ENCODE measurements at places on chromosomes 12 and 14. TPM values are rescaled to one million over a fixed set of nuclear protein-coding genes. Genes with fewer than 3 reads are reported as not detected.
A peak's percentile ranks its signal among the peaks of the same experiment; 100 is the strongest.

- no peak for DNase-seq
Observed at GRCh38 chr14:75338398-75338797, 59.8 kb downstream of the FOS start.

GRCh38 chr12:106721915-106722314, 52.6 kb upstream of the RIC8B start:
- no peak for DNase-seq

DNA sequence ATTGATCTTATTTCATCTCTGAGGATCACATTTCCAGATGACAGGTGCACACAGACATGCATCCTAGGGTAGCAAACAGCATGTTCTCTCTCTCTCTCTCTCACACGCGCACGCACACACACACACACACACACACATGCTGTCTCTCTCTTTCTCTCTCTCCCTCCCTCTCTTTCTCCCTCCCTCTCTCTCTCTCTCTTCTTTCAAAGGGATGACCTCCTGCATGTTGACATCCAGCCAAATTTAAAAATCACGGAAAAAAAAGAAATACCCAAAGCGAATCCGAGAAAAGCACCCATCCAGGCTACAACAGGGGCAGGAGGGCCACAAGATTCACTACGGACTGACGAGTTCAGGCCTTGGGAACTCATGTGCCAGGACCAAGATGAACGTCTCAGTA, 2.3 kb downstream of the KSR2 start:
- no peak for DNase-seq

GRCh38 chr12:93592641-93593406, 20.3 kb downstream of the SOCS2 start:
- no peak for DNase-seq

DNA sequence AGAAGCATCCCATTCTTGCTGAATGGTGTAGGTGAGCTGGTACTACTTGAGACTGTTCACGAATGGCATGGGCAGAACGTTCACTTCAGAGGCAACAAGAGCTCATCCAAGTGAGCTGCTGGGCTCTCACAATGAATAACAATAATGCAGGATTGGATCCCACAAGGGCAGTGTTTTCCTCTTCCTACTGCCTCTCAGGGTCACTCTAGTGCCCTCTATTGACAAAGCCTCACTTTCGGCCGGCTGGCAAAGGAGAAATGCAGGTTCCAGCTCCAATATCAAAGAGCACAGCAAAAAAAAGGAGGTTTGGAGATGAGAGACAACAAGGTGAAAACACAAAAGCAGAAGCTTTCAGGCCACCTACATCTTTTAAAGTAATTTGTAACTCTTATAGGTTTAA, 74.6 kb upstream of the MYF6 start:
- peak; percentile 56 for DNase-seq

KRT7 gene
- 13.2 TPM for total RNA-seq

GRCh38 chr14:52241087-52241793, 26.3 kb upstream of the PTGDR start:
- no peak for DNase-seq

DNA sequence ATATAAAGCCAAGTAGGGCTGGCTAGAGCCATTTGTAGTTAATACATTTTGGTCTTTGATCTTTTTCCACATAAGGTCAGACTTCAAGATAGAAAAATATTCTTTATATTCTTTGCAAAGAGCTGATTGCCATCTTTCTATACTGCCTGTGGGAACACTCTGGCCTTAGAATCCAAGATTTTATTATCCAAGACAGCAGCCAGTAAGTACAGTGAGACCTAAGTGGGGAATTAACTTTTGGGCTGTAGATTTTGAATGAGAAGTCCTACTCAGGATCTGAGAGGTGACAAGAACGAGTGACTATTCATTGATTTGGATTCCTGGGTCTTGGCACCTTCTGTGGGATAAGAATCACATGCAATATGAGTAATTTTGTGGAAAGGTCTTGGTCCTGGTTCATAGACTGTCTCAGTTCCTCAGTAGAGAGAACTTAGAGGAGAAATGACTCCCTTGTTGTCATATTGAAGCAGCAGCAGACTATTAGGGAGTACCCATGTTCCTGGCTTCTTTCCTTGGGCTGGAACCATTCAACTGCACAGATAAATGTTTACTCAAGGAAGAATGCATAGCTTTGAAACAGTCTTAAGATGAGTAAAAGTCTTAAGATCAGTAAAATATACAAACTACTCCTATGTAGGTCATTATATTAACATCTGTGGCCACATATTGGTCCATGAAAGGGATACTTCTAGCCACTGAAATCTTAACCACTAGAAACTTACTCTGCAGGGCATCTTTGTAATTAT, 353.8 kb downstream of the RAD51B start:
- DNase-seq = no peak

C1R gene
- 6.9 TPM for total RNA-seq

KCNJ8 gene
- 1.4 TPM for total RNA-seq

DNA sequence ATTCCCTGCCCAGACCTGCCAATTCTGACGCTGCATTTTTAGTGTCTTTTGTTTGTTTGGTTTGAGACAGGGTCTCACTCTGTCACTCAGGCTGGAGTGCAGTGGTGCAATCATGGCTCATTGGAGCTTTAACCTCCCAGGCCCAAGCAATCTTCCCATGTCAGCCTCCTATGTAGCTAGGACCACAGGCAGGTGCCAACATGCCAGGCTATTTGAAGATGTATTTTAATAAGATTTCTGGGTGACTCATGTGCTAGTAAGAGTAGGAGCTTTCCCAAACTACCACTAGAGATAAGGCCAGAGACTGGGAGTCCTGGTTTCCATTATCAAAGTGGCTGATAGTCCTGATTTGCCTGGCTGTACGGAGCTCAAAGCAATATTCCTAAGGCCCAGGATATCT, 693.3 kb downstream of the MED13L start:
- DNase-seq = no peak

PPFIBP1 gene
- 31.3 TPM for total RNA-seq

ADCY6 gene
- 15.6 TPM for total RNA-seq

- DNase-seq = no peak
Observed at GRCh38 chr14:53327716-53328115, 174.6 kb upstream of the DDHD1 start.

LRRC43 gene
- 0.35 TPM for total RNA-seq

DNA sequence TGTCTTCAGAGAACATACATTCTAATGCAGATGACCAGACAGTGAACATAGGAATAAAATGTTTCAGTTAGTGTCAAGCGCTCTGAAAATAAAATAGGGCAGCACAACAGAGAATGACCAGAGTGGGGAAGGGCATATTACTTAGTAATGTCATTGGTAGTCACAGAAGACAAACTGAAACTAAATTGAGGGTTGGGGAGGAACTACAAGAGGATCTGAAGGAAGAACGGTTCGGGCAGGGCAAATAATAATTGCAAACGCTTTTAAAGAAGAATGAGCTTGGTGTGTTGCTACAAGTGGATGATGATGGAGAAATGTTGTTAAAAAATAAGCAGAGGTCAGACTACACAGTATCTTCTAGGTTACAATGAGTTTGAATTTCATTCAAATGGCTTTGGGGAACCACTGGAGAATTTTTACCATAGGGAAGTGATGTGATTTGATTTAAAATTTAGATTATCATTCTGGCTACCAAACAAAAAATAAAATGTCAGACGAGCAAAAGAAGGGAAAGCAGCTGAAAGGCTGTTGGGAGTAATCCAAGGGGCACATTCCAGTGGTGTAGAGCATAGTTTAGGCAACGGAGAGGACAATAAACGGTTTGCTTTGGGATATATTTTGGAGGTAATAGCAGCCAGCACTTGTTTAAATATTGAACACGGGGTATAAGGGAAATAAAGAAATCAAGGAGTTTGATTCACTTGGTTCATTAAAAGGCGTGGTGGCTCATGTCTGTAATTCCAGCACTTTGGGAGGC, 56.3 kb upstream of the SLC6A13 start:
- no peak for DNase-seq

TSPAN19 gene
- not detected for total RNA-seq

DNA sequence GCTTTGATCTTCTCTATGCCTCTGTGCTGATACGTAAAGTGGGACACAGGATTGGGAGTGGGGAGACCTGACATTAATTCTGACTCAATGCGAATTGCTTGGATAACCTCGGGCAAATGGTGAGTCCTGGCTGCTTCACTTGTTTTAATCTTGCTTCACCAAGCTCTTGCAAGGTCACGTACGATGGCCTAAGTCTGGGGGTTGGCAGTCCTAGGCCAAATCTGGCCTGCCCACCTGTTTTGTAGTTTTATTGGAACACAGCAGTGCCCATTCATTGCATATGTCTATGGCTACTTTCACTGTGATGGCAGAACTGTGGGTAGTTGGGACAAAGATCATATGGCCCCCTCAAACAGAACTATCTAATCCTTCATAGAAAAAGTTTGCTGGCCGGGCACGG, 13.4 kb downstream of the CLSTN3 start:
- no peak for DNase-seq

GDF3 gene
- total RNA-seq = 16.8 TPM

- no peak for DNase-seq
Observed at GRCh38 chr12:2043054-2043453, 9.7 kb upstream of the CACNA1C start.

ERP27 gene
- total RNA-seq = not detected

- DNase-seq = peak; percentile 95
Observed at GRCh38 chr12:122860040-122860853, 25.0 kb downstream of the HIP1R start.

TMEM63C gene
- 7.0 TPM for total RNA-seq

- DNase-seq = peak; percentile 73
Observed at GRCh38 chr14:73644531-73645247, at the start of gene DNAL1. Gene DNAL1 (plus strand): TSS chr14:73644986. CDS start chr14:73645040, 54 bp downstream.

DNA sequence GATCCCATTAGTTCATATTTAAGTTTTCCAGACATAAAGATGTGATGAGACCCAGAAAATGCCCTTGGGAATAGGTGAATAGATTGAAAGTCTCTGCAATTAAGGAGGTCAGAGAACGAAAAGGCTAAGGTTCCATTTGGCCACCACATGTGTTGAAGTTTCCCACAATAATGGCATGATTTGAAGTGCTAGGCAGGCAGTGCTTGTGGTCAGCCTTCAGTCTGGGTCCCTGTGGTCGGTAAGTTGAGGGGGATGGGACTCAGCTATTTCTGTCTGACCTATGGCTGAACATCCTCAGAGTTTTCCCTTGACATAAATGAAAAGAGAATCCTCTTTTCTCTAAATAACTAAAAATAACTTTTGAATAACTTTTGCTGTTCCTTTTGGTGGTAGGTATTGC, 92.4 kb downstream of the PELI2 start:
- no peak for DNase-seq

DNA sequence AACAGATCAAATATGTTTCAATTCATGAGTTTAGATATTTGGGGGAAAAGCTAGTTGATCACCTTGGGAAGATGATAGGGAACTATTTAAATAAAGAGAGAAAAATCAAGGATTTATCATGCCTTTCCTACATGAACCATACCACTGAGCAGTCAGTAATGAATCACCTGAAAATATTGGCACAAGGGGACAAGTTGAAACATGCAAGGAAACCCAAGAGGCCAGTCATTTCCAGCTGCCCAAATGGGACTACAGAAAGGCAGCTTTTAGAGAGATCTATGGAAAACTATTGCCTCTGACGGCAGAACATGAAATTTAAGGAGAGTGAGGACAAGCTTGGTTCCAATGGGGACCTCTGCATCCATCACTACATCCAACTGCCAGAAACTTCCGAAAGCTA, 14.1 kb upstream of the ETV6 start:
- no peak for DNase-seq

GRCh38 chr12:130838284-130838950, 633 bp downstream of the STX2 start:
- peak; percentile 80 for DNase-seq

RASSF9 gene
- total RNA-seq = 0.39 TPM

PTPRQ gene
- total RNA-seq = not detected

ZNF385A gene
- 12.1 TPM for total RNA-seq

DNA sequence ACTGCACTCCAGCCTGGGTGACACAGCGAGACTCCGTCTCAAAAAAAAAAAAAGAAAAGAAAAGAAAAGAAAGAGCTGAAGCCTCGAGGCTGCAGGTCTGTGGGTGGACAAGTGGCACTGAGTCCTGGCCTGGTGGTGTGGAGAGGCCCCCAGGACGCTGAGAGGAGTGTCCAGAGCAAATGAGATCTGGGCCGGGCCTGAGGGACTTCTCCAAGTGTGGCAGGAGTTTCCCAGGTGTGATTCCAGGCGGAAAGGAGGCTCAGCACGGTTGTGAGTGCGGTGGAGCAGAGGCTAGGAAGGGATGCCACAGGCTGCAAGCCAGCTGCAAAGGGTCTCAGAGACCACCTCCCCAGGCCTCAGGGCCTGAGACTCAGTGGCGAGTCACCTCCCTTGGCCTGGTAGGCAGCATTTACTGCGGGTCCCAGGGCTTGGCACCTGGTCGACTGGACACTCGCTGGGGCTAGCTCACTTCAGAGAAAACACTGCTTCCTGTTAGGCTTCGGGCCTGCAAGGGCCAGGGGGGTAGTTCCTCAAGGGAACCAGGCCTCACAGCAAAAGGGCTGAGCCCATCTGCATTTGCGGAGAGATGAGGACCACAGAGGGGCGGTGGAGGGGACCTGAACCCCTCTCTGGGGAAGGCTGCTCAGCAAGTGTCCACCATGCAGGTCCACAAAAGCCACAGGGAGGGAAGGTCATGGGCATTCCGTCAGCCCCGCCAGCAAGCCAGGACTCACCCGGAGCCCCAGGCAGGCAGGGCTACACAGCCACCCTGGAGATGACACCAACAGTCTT, 11.7 kb downstream of the TTC7B start:
- DNase-seq = no peak

DNA sequence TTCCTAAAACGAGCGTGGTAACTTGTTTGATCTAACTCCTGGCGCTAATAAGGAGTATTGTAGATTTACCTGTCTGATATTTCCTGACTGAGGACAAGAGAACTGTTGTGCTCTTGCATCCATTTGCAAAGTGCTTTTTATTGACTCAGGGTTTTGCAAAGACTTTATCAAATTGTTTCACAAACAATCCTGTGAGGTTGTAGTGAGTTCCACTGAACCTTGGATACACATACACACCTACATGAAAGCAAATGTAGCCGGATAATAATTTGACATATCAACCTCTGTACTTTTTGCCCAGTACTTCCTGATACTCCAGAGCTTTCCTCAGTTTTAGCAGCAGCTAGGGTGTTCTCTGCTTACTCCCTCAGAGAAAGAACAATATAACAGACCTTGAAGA, 6.7 kb upstream of the PTGER2 start:
- no peak for DNase-seq

GRCh38 chr12:50641566-50641965, 122.3 kb upstream of the ATF1 start:
- DNase-seq = no peak

GRCh38 chr12:43028826-43029225, 439.3 kb upstream of the PRICKLE1 start:
- DNase-seq = no peak

P2RX7 gene
- total RNA-seq = 0.42 TPM

DNA sequence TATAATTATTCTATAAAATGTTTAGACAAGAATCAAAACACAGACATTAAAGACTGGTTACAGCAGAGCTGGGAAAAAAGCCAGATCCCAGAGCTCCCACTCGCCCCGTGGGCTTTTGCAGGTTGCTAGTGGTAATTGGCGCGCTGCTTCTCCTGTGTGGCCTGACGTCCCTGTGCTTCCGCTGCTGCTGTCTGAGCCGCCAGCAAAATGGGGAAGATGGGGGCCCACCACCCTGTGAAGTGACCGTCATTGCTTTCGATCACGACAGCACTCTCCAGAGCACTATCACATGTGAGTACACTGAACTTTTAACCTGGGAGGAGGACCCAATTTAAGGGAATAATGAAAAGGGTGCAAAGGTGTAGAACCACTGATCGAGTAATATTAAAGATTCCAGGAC, 7.5 kb downstream of the TMEM52B start:
- DNase-seq = no peak

- DNase-seq = no peak
Observed at GRCh38 chr12:51323966-51324895, at the start of gene BIN2. Gene BIN2 (minus strand): TSS chr12:51324174. CDS start chr12:51324102, 72 bp downstream.

GRCh38 chr14:22547313-22547947, 41.6 kb downstream of the DAD1 start:
- DNase-seq = no peak

All from H1 (cell line).